ENCODE measurements at places on chromosomes 12 and 14.

DNA sequence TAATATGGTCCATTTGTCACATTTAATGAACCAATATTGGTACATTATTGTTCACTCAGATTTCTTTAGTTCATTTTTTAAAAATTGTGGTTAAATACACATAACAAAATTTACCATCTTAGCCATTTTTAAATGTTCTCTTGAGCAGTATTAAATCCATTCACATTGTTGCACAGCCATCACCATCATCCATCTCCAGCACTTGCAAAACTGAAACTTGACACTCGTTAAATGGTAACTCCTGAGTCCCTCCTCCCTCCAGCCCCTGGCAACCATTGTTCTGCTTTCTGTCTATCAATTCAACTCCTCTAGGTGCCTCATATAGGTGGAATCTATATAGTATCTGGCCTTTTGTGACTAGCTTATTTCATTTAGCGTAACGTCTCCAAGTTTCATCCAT lies 86.4 kb downstream of the ACACB start:
- no peak for DNase-seq

- no peak for DNase-seq
These were observed 88.8 kb downstream of the GALNT8 start for GRCh38 chr12:4809013-4809448.

DNA sequence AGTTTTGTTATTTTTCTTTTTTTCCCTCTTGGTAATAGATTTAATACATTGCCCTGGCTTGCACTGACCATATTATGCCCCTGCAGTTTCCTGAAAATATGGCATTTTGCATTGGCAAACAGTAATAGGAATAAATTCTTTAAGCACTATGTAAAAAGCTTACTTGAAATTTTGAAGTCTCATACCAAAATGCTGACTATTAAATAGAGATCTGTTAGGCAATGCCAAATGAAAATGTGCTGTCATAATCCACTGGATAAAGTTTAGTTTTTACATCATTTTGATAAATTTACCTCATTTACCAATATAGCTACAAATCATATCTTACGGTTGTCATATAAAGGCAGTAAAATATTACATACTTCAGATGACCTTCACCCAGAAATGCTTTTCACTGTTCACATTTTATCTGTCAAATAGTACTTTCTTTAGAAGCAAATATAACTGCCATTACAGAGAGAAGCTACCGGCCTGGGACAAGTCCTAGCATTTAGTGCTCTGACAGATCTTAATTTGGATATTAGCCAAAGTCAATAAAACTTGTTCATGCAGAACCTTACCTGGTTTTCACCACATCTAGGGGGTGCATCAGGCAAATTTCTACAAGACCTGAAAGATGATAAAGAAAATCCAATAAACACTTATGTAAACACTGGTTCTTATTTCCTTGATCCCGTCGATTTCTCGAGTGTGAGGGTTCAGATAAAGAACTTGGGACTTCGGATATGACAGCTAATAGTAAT lies 212.9 kb downstream of the PAX9 start:
- no peak for DNase-seq

- peak; percentile 56 for DNase-seq
These were observed 155.3 kb upstream of the ATP2B1 start for GRCh38 chr12:89863968-89864367.

DNA sequence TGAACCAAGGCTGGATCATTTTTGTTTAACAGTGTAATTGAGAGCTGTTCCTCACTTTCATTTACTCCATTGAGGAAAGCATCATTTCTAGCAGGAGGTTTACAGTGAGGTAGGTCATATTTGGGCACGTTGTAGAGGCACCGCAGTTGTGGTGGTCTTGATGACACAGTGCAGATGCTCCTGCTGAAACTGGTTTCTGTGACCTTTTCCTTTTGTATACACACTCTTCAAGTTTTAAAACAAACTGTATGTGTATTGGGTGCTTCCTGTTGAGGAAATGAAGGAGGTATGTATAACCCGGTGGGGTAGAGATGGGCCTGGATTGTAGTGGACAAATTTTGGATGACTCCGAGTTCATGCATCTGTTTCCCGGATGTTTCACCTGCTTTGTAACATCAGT lies 456.3 kb upstream of the RGS6 start:
- no peak for DNase-seq

DNA sequence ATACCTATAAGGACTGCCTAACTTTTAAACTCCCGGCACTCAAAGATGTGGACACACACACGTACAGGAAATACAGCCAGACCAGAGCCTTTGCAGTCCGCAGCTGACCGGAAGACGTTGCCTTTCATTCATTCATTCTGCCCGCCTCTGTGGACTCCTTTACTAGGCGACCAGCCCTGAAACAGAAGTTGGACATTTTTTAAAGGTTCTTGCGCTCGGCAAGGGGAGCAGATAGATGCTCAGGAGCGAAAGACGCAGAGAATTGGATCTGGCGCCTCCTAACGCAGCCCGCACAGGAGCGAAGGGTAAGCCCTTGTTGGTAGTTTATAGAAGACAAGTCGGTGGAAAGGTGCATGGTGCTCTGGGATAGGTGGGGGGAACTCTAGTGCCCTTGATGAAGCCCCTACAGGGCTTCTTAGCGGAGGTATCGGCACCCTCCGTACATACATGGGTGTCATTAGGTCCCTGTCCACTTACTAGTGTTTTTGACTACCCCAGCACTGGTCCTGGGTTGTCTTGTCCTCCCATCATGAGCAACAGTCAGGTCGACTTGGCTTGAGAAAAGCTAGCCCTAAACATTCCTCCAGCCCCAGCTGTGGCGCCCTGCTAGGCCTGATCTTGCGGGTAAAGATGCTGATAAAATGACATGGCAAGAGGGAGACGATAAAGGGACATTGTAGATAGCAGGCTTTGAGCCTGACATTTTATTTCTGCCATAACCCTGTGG lies at the start of gene KDM2B:
Gene KDM2B, minus strand, starts transcription at position 65 of the 727 bp plus-strand sequence. CDS start 112 bp downstream, outside the sequence.
- no peak for DNase-seq

- no peak for DNase-seq
These were observed 941.9 kb downstream of the NRXN3 start for GRCh38 chr14:79111987-79112501.

- no peak for DNase-seq
These were observed 69.3 kb upstream of the USP15 start for GRCh38 chr12:62190689-62191490.

- DNase-seq, result no peak
These were observed 4.3 kb upstream of the OTX2 start for GRCh38 chr14:56814519-56814959.

GRCh38 chr12:94754653-94755052 lies 104.3 kb upstream of the TMCC3 start:
- peak; percentile 8 for DNase-seq

DNA sequence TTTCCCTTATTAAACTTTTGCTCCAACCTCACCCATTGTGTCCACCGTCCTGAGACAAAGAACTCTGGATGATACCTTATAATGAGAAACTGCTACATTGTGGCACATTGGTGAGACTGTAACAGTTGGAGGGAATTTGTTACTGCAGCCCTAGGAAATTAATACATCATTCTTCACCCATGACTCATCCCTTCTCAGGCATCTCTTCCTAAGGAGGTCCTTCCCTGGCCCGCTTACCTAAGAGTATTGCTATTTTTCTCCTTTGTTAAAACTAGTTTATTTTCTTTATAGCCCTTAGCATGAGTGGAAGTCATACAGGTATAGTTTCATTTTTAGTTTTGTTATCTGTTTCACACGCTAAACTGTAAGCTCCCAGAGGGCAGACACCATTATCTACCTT lies 87.1 kb downstream of the TMEM260 start:
- DNase-seq, result no peak

- DNase-seq, result no peak
These were observed 29.5 kb downstream of the C2CD5 start for GRCh38 chr12:22514875-22515274.

Measured in CD8-positive, alpha-beta T cell (primary cell).